Occipital lobe (tissue), 3 donors: ENCODE measurements at places on chromosomes 16 and 17.

DNA sequence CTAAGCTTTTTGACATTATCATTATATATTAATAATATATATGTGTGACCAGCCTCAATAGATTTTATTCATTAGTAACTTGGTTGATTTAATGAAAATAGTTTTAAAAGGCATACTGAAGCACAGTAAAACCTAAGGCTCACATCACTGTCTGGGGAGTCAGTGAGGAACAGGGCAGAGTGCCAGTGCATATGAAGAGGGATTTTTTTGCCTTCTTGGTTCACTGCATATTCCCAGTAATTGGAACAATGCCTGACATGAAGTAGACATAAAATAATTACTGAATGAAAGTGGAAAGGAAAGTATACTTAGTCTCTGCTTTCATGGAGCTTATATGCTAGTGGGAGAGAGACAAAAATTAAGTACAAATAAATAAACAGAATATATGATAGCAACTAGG, 81.1 kb downstream of the FTO start:
- no peak for DNase-seq

DNA sequence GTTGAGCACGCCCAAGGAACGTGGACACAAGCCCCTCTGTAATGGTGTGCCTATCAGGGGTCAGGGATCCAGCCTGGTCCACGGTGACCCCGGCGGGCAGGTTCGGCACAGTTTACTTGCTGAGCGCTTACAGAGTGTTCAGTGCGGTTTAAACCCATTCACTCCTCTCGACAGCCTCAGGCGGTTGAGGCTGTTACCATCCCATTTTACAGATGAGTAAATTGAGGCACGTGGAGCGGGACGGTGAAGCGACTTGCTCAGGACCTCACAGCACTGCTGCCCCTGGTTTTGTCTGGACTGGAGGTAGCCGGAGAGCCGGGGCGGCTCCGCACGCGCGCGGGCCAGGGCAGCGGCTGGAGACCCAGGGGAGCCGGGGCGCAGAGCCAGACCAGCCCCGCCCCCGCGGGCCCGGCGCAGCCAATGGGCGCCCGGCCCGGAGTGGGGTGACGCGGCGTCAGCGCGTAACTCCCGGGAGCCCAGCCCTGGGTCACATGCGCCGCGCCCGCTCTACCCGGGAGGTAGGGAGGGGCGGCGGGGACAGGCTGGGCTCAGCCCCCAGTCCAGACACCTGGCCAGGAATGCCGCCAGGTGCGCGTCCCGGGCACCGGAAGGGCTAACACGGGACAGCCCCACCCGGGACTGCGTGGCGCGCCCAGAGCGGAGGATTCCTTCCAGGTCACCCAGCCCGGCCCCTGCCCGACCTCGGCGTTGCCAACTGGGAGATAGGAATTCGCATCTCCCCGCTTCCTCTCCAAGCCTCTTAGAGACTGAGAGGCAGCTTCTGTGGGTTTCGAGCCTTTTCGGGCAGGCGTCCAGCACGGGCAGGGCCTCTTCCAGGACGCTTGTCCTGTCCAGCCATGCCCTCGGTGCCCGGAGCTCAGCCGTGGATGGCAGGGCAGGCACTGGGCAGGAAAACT, 3.3 kb upstream of the SREBF1 start:
- peak; percentile 87 for DNase-seq

- no peak for DNase-seq
Measured at GRCh38 chr16:78543023-78543422, 443.6 kb downstream of the WWOX start.

DNA sequence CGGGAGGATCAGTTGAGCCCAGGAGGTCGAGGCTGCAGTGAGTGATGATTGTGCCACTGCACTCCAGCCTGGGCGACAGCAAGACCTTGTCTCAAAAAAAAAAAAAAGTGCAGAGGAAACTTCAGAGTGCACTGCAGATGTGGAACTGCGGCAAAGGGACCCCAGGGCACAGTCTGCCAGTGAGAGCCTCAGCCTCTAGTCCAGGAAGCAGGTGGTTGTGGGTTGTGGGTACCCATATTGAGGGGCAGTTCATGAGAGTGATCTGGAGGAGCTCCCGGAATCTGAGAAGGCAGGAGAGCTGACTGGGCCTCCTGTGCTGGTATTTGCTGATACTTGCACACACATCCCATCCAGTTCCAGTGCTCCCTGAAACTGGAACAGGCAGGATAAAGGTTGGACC, 13.1 kb downstream of the FOXN1 start:
- no peak for DNase-seq

DNA sequence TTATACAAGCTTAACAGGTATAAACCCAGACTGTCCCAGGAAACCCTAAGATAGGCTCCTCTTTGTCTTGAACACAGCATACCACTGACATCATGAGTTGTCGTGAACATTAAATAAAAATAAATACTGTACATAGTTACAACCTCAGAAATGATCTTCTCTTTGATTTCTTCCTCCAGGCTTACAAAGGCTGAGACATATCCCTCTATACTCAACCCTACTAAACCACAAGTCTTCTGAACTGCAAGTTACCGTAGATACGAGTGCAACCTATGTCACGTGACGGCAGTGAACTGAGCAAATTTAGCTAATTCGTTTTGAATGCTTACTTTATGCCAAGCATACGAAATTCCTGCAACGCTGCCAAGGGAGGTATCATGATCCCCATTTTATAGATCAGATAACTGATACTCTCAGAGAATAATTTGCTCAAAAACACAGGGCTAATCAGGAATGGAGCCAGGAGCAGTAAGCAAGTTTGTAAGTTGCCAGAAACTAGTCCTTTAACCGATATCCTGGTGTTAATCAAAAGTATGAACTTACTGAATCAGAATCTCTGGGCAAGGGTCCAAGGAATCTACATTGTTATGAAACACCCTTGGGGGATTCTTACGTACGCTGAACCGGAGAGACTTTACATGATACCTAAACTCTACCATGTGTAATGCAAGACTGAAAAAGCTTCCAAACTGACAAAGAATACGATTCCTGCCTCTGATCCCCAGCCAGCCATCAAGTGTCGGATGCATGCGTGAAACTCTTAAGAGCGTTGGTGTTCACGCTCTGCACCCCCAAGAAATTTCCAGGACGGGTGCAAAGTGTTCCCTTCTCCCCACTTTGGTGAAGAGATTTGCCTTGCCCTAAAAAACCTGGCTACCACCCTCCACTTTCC, 106.2 kb downstream of the XYLT1 start:
- no peak for DNase-seq

DNA sequence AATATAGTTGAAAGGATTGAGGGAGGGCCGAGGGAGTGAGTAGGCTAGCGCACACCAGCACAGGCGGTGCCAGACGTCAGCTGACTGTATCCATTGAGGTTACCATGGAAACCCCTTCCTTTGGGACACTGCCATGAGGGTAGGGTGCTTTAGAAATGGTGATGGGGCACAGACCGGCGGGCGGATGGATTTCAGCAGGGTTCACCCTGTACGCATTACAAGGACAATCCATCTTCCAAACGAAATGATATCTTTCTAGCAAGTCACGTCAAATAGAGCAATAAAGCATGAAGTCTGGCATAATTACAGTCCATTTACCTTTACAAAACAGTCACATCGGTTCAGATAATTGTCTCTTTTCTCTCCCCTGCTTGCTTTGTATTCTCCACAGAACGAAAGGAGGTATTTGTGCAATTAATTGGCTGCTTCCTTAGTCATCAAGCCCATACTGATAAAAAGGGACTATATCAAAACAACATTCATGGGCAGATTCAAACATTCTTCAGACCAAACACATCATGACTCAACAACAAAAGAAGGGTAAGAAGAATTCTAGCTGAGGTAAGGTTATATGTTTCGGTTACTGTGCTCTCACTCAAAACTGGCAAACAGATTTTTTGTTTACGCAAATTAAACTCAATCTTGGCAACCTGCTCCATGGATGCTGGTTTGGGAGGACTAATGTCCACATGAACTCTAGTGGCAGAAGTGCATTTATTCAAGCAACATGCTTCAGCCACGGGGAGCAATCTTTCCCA, 140.6 kb downstream of the CDK5R1 start:
- peak; percentile 34 for DNase-seq

- no peak for DNase-seq
Measured at GRCh38 chr17:2847381-2848333, 51.4 kb downstream of the RAP1GAP2 start.

DNA sequence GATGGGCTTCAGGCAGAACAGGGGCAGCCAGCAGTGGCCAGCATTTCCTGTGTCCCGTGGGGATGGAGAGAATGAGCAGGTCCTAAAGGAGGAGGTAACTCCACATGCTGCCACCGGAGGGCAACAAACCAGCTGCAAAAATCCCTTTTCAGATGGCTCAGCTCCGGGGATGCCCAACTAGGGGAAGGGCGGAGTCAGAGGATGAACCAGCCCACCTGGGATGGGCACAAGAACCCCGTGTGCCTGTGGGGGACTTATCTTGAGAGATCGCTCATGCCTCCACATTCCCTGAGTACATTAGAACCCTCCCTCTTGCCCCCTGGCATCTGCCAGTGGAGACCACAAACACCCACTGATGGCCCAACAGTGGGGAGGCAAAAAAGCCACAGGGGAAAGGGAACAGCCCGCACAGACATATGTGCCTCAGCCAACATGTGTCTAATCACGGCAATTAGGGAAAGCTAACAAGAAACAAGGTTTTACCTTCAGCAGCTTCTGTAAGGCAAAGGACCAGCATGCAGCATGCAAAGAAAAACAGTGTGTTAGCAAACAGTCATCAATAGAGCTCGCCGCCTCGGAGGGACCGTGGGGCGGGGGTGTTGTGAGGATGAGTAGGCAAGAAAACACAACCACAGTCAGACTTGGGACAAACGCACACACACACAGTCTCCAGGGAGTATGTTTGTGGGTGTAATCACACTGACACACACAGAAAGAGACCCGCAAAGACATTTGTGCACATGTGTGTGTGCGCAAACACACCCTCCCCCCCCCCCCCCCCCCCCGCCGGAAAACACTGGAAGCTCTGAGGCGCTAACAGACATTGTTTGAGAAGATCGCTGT, 64.0 kb downstream of the MYO18A start:
- peak; percentile 23 for DNase-seq

DNA sequence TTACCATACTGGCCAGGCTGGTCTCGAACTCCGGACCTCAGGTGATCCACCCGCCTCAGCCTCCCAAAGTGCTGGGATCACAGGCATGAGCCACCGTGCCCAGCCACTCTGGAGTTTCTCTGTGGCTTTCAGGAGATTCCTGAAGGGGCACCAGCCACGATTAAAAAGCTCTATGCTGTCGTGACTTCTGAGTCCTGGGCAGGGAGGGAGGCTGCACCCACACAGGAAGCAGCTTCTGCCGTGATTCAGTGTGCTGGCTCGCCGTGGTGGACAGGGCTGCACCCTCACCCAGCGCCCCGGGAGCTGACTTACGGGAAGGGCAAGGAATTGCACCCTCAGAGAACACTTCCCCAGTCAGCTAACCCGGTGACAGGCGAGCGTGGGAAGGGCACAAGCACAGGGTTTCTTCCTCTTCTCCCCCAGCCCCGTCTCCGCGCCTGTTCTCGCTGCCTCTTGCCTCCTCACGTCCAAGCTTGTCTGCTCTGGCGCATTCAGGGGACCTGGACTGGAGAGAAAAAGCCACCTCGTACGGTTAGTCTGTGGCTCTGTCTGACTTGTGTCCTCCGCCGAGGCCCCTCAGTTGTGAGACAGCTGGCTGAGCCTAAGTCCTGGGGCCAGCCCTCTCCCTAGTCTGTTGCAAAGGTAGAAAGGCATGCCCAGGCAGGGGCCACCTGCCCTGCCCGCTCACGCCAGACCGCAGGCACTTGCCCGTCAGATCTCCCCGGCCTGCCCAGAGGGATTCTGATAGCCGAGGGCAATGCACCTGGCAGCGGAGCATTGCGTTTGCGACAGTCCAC, 145.0 kb downstream of the SEC14L1 start:
- DNase-seq, result peak; percentile 27

DNA sequence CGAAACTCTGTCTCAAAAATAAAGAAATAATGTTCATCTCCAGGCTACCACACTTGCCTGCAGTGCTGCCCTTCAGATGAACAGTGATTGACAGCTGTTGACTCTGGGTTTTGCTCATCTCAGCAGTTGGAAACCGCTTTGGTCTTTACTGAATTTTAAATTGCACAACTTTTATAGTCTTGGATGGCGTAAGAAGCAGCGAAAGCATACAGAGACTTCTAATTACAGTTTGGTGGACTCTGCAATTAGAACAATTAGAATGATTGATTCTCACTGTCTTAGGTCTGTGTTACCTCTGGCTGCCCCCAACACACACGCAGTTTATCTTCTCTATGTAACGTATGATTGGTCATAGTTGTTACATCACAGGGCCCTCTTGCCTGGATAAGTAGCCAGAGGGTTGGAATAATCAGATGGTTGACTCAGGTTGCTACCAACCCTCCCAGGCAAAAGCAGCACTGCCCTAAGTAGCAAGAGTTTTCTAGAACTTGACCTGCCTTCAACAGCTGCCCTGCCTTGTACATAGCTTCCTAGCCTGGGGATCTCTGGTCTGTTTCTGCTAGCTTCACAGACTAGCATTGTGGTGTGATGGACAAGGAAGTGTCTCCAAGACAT, 1.9 kb upstream of the NAT9 start:
- no peak for DNase-seq

DNA sequence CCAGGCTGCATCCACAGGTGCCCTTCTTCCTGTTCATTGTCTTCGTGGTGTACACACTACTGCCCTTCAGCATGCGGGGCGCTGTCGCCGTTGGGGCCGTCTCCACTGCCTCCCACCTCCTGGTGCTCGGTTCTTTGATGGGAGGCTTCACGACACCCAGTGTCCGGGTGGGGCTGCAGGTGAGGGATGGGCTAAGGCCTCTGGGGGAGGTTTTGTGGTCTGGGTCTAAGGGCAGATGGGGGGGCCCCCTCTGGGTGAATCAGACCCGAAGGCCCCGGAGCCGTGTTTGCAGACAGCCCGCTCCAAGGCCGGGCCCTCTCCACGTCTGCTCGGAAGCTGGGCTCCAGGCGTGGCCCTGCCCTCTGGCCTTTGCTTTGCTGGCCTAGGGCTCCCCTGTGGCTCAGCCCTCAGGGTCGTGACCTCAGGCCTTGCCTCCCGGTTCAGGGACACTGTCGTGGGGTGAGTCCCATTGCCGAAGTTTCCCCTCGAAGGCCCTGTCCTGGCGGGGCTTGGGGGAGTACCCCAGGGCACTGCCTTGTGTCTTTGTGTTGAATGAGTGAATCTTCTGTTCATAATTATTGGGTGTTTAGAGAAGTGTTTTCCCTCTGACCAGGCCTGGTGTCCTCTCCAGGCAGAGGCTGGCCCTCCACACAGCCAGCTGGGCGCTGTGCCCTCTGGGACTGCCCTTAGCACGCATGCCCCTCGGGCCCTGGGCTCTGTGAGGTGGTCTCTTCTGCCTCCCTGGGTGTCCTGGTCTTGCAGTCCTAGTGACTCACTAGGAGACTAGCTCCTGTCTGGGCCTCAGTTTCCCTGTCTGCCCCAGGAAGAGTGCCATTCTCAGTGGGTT, 25.6 kb downstream of the ADCY7 start:
- no peak for DNase-seq

GRCh38 chr16:8959921-8960787, 3.6 kb downstream of the USP7 start:
- no peak for DNase-seq

DNA sequence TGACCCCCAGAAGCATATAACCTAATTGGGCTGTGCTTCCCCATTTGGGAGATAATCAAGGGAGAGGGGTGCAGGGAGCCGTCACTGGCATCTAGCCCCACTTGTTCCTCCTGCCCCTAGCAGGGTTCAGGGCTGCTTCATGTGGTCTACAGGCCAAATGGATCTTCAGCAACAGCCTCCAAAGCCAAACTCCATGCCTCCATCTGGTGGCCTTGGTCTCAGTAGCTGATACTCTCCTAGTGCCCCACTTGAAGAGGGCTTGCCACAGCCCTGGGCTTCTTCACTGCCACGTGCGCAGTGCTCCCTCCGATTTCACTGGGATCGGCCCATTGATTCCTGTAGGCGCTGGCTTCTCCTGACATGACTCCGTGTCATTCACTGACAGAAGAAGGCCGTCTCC, 24.6 kb downstream of the LYRM9 start:
- DNase-seq, result no peak
